Natural killer cell treated with Interleukin-12 subunit alpha and Interleukin-12 subunit beta and Interleukin-15 and Interleukin-18, amount 100 ng/mL, for 72 hours (primary cell): ENCODE measurements at places on chromosomes 13 and 19. TPM values are rescaled to one million over a fixed set of nuclear protein-coding genes. Genes with fewer than 3 reads are reported as not detected.

- DNase-seq = no peak
Observed at GRCh38 chr19:42123765-42124164, 8.5 kb downstream of the POU2F2 start.

DNA sequence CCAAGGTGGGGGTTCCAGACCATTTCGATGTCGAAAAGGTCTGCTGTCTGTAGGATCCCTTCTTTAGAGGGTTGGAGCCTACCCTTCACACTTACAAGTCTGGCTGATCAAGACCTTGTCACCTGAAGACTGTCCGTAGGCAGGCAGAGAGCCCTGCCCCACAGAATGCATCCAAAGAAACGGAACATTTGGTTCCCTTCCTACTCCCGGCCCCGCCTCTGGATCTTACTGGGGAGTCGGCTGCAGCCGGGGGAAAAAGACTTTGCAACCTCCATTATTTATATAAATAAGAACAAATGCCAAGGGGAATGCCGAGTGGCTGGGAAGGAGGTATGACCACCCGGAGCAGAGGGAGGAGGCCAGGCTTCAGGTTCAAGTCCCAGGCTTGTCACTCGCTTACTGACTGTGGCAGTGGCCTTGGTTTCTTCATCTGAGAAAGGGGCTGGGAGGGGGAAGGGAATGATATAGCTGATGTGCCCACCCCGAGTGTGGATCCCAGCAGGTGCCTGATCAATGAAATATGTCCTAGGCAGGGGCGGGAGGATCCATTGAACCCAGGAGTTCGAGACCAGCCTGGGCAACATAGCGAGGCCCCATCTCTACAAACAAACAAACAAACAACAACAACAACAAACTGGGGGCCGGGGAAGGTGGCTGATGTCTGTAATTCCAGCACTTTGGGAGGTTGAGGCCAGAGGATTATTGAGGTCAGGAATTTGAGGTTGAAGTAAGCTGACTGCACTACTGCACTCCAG lies 48.7 kb downstream of the RFX2 start:
- DNase-seq = no peak

- DNase-seq = no peak
Observed at GRCh38 chr13:82766732-82767321, 1115.4 kb downstream of the SLITRK1 start.

- no peak for DNase-seq
Observed at GRCh38 chr13:45198924-45199323, 1.9 kb downstream of the KCTD4 start.

GRCh38 chr13:113545931-113546516 lies 38.5 kb upstream of the TFDP1 start:
- no peak for DNase-seq

DNA sequence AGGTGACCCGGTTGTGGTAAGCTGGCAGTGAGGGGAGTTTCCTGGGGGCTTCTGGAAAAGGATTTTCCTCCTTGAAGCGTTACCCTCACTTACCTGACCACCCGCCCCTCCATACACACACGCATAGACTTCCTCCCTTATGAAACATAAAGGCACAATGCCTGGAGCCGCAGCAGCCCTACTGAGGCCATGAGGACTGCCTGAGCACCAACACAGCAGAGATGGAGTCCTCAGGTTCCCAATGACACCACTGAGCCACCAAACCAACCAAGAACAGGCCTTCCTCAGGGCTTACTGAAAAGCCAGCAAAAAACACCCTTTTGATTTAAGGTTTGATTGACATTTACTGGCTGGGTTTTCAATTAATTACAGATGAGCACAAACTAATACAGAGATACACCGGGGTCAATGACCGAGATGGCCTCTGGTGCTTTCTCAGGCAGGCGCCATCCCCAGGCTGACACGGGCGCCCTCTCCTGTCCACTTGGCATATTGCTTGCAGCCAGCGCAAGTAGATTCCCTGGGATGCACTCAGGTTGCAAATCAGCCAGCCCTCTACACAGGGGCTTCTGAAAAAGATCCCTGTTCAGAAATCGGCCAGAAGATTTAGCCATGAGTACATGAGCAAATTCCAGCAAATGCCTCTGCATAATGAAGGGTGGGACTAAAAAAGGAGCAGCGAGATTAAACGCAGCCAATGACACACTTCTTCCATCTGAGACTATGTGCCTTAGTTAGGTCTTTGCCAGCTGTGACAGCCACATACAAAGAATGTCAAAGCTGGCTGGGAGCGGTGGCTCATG lies 14.8 kb downstream of the OPA3 start:
- DNase-seq = no peak

GRCh38 chr13:24995225-24995804 lies 100.6 kb upstream of the PABPC3 start:
- DNase-seq = no peak

- DNase-seq = no peak
Observed at GRCh38 chr13:100827489-100828176, 153.0 kb upstream of the TMTC4 start.

GRCh38 chr13:48167866-48168265 lies 65.1 kb upstream of the ITM2B start:
- no peak for DNase-seq

DNA sequence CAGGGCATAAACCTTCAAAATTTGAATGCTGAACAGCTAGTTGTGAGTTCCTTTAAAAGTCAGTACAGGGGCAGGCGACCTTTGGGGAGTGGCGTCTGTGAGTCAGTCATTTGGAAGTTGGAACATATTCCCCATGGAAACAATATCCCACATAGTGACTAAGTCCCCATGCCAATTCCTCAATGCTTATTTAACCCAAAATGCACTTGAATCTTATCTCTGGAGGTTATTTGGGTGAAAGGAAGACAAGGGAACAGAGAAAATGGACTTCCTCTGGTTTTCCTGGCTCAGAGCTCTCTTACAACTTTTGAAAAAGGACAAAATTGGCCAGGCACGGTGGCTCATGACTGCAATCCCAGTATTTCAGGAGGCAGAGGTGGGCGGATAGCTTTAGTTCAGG lies 479.2 kb upstream of the NBEA start:
- no peak for DNase-seq

The NXNL1 gene
- not detected for total RNA-seq

The CBLC gene
- not detected for total RNA-seq

The CFAP97D2 gene
- total RNA-seq = not detected

The NLRP11 gene
- not detected for total RNA-seq

The SLC15A1 gene
- total RNA-seq = not detected
